Activated CD8-positive, alpha-beta memory T cell treated with anti-CD3 and anti-CD28 coated beads for 1 hour (primary cell): ENCODE measurements at places on chromosomes 3 and 15.

GRCh38 chr15:69897061-69897460 lies 200.7 kb downstream of the TLE3 start:
- no peak for DNase-seq

DNA sequence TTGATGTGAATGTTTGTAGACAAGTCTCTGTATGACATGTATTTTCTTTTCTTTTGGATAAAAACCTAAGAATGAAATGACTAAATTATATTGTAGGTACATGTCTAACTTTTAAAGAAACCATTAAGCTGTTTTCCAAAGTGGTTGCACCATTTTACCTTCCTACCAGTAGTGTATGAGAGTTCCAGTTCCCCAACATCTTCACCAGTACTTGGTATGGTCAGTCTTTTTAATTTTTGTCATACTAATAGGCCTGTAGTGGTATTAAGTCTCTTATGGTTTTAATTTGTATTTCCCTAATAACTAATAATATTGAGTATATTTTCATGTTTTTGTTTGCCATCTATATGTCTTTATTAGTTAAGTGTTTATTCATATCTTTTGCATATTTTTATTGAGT lies 244.0 kb upstream of the LRRFIP2 start:
- DNase-seq, result no peak

GRCh38 chr3:138405486-138405885 lies 28.9 kb upstream of the ESYT3 start:
- no peak for DNase-seq

DNA sequence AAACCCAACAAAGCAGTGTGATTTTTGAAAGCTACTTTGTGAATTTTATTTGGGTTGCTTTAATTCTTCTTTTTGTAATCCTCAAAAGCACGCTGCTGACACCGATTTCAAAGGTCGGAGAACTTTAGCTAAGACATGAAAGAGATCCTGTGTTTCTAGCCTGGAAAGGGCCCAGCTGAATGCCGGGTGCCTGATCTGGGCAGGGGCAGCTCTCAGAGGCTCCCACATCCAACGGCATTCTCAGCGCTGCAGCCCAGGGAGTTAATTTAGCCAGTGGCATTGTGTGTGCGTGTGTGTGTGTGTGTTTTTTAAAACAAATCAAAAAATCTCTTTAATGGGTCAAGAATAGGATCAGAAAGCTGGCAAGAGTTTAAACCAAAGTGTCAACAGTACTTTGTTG lies 6.6 kb downstream of the RBP1 start:
- DNase-seq, result no peak

DNA sequence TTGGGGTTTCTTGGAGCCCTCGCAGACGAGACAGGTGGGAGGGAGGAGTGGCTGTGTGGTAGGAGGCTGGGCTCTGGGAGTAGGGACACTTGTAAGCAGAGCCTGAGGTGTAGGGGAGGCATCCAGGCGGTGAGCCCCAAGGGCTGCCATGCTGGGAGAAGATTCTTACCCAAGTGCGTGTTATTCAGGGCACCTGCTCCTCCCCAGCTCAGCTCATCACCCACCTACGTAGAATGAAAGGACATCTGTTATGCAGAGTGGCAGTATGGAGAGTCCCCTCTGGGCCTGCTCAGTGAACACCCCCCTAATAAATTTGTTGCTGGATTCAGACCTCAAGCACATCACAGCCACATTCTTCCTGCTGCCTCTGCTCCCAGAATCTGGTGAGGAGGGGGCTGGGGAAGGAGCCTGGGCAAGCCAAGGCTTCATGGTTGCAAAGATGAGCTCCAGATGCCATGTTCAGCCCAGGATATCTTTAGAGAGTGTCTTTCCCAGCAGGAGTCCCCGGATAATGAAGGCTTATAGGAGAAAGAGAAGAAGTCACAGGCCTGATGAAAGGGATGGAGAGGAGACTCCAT lies 261.8 kb downstream of the EPHB1 start:
- DNase-seq, result no peak

DNA sequence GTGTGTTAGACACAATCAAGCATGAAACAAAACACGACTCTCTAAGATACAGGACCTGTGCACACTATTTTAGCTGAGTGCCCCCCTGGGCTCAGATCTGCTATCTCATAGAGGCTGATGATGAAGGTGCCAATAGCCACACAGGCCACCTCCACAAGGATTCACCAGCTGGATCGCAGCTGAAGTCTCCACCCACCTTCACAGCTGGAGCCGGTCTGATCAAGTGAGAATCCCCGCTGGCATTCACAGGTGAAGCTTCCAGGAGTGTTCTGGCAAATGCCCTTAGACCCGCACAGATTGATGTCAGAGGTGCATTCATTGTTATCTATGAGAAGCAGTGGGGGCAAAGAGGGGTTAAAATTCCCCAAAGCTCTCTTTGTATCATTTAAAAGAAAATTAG lies 90.1 kb downstream of the DUT start:
- no peak for DNase-seq

GRCh38 chr15:63532307-63532744 lies 27.9 kb downstream of the USP3 start:
- no peak for DNase-seq

- no peak for DNase-seq
Measured at GRCh38 chr3:128335621-128336296, 130.9 kb downstream of the DNAJB8 start.

GRCh38 chr15:49751191-49751590 lies 130.3 kb downstream of the DTWD1 start:
- DNase-seq, result no peak

DNA sequence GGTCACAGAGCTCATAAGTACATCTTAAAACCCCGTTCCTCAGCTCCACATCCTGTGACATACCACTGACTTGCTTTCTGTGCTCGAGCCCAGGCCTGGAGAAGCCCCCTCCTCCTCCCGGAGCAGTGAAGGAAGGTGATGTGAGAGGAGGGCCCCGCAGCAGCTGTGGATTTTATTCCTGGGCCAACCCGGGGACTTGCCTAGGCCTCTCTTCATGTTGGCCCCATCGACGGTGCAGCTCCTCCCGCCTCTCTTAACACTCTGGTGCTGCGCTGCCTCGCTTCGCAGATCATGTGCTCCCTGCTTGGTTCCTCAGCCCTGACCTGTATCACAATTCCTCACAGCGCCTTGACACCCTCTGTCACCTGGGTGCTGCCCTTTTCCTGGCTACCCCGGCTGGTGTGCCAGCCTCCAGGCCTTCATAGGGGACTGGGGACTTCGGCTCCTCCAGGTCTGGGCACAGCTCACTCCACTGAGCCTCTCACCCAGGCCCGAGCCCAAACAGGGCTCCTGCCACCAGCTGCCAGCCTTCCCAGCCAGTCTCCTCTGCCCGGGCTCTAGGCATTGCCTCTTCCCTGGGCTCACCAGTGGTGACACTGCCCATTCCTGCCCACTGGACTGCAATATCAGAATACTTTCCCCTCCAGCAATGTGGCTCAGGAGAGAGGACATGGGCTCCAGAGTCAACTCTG lies 21.5 kb downstream of the MAGEF1 start:
- DNase-seq, result no peak

DNA sequence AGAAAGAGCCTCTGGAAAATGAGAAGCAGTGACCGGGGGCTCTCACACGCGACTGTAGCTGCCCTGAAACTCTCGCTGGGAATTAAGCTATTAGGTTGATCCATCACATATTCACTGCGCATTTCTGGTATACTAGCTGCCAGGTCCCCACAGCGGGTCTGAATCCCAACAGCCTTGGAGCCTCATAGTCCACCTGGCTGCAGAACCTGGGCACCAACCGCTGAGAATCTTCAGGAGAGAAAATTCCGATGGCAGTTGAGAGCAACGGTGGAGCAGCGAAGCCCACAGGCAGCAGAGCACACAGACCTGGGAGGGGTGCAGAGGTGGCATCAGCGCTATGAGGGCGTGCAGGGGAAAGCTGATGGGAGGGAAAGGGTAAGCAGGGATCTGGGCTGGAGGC lies 75.1 kb downstream of the FAM174B start:
- no peak for DNase-seq

DNA sequence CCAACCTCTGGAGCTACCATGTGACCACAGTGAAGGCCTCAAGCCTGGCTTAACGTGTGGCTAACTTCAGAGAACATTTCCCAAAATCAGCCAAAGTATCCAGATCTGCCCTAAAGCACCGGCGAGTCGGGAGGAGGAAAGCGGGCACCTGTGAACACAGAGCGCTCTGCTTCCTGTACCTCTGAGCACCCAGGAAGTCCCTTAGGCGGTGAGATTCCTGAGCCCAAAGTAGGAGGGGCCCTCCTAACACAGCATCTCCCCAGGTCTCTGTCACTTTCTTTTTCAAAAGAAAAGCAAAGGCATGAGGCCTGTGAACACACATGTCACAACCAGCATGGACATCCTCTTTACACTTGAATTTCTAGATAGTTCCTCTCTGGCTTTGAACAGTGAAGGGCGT lies 944 bp upstream of the EIF4E3 start:
- no peak for DNase-seq

- no peak for DNase-seq
Measured at GRCh38 chr3:141763088-141763750, at the start of gene GRK7. TSS of gene GRK7 (plus strand) at chr3:141763408. CDS start at chr3:141778285, 14,877 bp downstream.

DNA sequence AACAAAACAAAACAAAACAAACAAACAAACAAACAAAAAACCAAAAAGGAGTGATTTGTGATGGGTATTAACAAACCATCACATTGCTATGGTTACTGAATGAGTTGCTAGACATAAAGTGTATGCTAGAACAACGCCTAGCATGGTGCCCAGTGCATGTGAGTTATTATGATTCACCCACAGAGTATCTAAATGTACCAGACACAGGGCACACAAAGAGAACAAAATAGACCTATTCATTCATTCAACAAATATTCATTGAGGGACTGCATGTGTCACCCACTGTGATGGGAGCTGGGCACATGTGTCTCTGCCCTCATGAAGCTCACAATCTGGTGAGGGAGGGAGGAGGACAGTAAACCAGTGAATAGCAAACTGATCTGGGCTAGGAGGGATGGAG lies 11.6 kb upstream of the ACAN start:
- DNase-seq, result no peak

DNA sequence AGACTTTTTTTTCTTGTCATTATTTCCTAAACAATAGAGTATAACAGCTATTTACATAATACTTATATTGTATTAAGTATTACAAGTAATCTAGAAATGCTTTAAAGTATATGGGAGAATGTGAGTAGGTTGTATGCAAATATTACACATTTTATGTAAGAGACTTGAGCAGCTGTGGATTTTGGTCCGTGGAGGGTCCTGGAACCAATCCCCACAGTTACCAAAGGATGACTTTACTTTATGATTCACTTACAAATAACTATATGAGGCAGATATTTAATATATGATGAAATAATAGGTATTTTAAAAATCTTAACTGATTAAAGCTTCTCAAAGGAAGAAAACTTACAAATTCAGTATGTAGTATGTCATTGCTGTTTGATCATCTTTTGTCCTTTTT lies 56.3 kb downstream of the PPP2R3A start:
- no peak for DNase-seq
